ENCODE measurements at places on chromosomes 3 and 15. TPM values are rescaled to one million over a fixed set of nuclear protein-coding genes. Genes with fewer than 3 reads are reported as not detected.

SLC7A14 gene
- total RNA-seq: 0.11 TPM

SLC51B gene
- total RNA-seq: not detected

CHST2 gene
- 12.3 TPM for total RNA-seq

CYP8B1 gene
- not detected for total RNA-seq

PHC3 gene
- total RNA-seq: 73.1 TPM
